ENCODE measurements at places on chromosomes 4 and X.

DNA sequence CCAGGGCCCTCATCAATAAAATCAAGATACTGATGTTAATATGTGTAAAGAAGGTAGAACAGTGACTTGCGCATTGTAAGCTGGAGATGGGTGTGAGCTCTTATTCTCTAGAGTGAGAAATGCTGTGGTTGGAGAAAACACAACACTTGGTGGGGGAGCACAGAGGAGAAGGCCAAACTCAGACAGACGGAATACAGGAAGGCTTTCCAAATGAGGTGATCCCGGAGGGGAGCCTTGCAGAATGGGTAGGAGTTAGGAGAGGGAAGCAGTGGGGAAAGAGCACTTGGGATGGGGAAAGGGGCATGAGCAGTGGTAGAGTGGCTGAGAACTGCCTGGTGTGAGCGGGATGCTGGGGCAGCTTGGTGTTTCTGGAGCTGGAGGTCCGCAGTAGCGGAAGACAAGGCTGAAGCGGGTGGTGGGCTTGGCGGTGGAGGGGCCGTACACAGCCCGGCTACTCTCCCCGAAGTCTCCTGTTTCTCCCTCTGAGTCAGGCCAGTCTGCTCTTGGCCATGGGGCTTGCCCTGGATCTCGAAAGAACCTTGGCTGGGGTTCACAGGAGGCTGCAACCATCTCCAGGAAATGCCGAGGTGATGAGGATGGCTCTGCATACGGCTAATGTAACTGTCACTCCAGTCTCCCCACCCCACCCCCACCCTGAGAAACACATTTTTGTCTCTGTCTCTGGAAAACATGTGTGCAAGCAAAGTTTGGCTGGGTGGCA, 11.3 kb upstream of the PLAC1 start:
- peak; percentile 91 for DNase-seq

- no peak for DNase-seq
Observed at GRCh38 chrX:15675490-15675921, 10.9 kb upstream of the CLTRN start.

GRCh38 chr4:157804986-157805385, 367.8 kb downstream of the GASK1B start:
- DNase-seq: no peak

DNA sequence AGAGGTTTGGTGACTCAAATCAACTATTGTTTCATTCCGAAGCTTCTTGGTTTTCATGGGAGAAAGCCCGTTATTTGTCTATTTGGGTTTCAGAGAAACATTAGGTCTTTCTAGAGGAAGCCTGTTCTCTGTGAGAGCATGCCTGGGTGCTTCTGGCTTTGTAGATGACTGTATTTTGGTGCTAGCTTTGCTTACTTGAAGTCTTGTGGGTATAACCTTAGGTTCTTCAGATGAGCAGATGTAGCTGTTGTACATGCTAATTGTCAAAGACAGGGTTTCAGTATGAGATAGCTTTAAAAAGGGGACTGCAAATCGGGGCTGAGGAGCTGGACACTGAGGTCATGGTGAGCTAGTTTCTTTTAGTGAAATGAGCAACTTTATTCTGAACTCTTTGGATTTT, 7.9 kb upstream of the STOX2 start:
- no peak for DNase-seq

- no peak for DNase-seq
Observed at GRCh38 chr4:85632981-85633380, 158.0 kb downstream of the ARHGAP24 start.

DNA sequence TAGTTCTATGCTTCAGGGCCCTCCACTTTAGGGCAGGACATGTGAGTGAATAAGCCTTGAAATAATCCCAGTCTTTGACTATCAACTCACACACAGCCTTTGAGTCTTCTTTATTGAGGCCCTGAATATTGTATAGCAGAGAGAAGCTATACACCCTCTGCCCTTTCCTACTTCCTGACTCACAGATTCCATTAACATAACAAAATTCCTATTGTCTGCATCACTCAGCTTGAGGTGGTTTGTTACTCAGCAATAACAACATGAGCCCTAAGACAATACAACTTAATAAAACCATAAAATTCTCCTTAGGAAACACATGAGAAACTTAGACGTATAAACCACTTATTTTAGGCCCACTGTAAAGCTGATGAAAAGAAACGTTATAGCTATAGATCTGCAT, 680.3 kb upstream of the DIAPH2 start:
- no peak for DNase-seq

GRCh38 chrX:19747652-19748610, 139.5 kb downstream of the SH3KBP1 start:
- DNase-seq: no peak

GRCh38 chr4:10074767-10075105, 41.9 kb downstream of the WDR1 start:
- DNase-seq: no peak

DNA sequence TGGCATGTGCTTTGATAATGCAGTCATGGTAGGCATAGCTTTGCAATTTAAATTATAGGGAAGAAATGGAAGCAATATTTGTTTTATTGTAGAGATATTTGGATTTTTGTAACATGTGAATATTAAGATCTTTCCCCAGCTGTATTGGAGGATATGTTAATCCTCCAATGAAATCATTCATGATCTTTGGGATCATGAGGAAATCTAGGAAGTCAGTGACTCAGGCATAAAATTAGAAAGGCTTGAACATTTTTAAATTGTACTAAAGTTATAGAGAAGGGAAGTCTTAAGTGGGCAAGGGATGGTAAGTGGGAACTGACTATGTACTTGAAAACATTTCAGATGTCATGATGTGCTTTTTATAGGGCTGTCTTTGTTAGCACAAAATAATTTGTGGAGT, 46.8 kb downstream of the FIP1L1 start:
- DNase-seq: no peak

DNA sequence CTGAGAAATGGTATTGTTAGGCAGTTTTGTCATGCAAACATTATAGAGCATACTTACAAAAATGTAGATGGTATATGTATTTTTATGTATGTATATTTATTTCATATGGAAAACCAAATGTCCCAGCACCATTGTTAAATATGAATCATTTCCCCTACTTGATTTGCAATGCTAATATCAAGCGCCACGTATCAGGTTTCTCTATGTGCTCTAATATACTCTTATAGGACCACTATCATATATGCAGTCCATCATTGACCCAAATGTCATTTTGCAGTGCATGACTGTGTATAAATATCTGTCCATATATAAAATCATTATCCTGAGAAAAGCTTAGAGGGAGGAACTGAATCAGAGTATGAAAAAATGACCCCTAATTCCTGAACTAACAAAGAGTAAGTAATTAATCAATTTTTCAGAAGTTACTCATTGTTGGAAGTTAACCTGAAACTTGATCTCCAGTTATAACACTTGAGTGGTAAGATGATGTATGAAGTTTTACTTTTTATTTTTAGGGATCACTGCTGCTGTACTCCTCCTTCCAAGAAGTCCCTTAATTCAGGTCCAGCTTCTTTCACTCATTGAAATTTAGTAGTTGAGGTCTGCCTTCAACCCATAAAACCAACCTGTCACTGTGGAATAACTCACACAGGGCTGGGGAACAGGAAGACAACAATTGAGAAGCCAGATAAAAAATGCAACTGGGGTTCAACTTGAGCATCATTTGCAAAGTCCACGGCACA, 134.8 kb upstream of the LDB2 start:
- no peak for DNase-seq

- no peak for DNase-seq
Observed at GRCh38 chr4:5865896-5866599, 26.8 kb downstream of the CRMP1 start.

DNA sequence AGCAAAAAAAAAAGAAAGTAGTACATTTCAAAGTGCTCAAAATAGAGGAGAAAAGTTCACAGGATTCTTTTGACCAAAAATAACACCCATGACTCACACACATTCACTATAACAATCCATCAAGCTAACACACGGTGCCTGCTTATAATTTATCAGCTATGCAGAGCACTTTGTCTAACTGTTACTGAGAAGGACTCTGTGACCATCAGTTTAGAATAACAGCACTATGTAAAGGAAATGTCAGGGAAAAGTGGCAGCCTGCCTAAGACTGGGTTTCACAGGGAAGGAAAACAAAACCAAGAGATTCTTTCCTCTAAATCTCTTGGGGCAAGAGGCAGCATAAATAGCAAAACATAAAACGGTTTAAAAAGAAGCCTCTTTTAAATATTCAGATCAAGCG, 54.8 kb downstream of the CCDC149 start:
- peak; percentile 85 for DNase-seq

GRCh38 chrX:22171287-22172060, 101.2 kb upstream of the CBLL2 start:
- no peak for DNase-seq

DNA sequence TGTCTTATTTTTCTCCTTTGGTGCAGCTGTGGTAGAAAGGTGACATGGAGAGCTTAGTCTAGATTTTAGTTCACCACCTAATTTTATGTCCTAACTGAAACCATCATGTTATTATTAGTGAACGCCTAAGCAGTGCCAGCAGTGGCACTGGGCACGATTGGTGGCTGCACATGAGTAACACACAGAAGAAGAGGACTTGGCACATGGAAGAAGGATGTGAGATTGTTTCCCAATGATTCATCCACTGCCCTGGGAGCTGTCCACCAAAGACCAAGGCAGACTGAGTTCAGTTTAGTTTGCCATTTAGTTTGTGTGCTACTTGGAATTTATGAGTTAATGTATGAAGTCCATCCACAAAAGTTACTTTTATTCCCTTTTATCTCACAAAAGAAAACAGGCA, 68.1 kb upstream of the NAP1L5 start:
- DNase-seq: peak; percentile 76

- DNase-seq: no peak
Observed at GRCh38 chr4:77202491-77202890, 45.5 kb downstream of the CCNG2 start.

DNA sequence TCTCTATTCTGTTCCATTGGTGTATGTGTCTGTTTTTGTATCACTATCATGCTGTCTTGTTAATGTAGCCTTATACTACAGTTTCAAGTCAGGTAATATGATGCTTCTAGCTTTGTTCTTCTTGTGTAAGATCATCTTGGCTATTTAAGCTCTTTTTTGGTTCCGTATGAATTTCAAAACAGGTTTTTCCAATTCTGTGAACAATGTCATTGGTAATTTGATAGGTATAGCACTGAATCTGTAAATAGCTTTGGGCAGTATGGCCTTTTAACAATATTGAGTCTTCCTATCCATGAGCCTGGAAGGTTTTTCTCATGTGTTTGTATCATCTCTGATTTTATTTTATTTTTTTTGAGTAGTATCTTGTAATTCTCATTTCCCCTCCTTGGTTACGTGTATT, 94.3 kb downstream of the ANAPC10 start:
- DNase-seq: no peak

- peak; percentile 78 for DNase-seq
Observed at GRCh38 chrX:46770817-46771163, 11.9 kb upstream of the SLC9A7 start.

DNA sequence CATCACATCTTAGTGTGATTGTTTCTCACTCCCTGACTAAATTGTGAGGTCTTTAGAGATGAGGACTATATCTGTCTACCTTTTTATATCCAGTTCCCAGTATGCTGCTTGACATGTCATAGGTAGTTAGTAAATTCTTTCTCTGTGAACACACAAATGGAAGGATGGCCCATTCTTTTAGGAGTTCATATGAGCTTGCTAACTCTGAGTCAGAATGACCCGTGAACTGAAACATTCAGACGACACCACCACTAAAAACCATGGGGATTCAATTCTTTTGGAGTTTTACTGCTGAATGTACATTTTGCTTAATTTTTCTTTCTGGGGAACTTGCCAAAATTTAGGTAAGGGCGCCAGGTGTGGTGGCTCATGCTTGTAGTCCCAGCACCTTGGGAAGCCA, 13.9 kb downstream of the OFD1 start:
- no peak for DNase-seq

- DNase-seq: no peak
Observed at GRCh38 chr4:81562093-81562492, 90.4 kb upstream of the RASGEF1B start.

DNA sequence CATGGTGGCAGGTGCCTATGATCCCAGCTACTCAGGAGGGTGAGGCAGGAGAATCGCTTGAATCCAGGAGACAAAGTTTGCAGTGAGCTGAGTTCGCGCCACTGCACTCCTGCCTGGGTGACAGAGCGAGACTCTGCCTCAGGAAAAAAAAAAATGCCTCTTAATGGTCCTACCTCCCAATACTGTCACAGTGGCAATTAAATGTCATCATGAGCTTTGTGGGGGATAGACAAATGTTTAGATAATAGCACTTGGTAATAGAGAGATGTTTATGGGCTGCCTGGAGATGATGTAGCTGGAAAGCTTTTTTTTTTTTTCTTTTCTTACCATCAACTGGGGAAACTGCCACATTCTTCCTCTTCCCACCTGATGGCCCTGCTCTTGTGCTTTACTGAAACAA, 33.0 kb downstream of the GRK4 start:
- no peak for DNase-seq

DNA sequence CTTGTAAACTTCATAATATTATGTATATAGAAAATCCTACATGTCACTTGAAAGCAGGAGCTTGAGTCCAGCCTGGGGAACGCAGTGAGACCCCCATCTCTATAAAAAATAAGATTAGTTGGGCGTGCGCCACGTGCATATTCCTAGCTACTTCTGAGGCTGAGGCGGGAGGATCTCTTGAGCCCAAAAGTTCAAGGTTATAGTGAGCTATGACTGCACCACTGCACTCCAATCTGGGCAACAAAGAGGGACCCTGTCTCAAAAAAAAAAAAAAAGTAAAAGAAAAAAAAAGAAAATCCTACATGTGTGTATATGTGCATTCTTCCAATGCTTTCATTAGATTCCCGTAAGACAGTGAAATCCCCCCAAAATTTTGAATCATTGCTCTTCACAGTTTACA, 1.7 kb downstream of the SEC31A start:
- no peak for DNase-seq

DNA sequence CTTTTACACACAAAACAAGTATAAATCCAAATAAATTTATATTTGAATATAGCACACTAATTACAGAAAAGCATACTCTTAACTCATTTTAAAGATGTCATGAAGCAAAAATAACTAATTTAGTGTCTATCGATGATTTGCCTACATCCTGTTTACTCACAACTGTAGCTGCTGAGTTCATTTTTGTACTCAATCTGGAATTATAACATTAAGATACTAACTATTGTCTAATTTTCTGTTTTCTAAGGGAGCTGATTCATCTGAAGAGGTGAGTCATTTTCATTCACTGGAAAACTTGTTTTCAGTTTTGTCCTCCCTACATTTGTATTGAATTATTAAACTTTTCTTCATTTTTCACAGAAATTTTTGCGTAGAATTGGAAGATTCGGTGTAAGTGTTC, 3.7 kb downstream of the STATH start:
- DNase-seq: no peak

GRCh38 chrX:132955690-132956089, 2.7 kb downstream of the HS6ST2 start:
- DNase-seq: no peak

- DNase-seq: no peak
Observed at GRCh38 chr4:64781737-64782326, 372.6 kb upstream of the TECRL start.

GRCh38 chr4:13706120-13706519, 78.6 kb upstream of the BOD1L1 start:
- DNase-seq: no peak

- no peak for DNase-seq
Observed at GRCh38 chr4:95643627-95644026, 94.9 kb upstream of the UNC5C start.

- no peak for DNase-seq
Observed at GRCh38 chrX:19794690-19795089, 92.7 kb downstream of the SH3KBP1 start.

Measured in GM04503 (cell line).